Cerebellar nuclear complex (tissue), 1 donor: ENCODE measurements at places on chromosomes 7 and 10.

DNA sequence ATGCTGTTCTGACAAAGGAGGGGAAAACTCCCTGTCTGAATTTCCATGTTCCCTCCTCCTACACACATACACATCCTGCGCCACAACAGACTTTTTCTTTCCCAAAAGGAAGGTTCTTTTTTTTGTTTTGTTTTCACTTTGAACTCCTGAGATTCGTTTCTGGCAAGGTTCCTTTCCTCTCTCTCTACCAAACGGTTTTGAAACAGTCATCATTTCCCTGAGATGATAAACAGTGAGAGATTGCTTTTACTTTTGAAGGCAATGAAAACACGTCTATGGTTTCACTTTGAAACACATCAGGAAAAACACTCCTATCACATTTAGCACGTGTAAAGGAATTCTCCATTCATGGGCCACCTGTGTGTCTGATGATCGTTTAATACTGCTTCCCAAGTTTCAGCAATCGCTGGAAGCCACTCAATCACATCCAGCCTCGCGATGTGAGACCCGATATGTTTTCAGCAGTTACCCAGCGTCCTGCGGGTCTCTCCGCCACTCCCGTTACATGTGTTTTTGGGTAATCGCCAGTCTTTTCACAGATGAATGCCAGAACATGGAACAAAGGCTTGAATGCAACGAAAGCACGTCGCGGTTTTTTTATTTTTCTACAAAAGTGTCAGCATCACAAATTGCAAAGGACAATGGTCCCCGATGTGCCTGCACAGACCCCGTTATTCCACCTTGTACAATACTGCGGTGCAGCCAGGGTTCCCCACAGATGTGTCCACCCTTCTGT lies 62.8 kb upstream of the CUX1 start:
- DNase-seq: no peak

DNA sequence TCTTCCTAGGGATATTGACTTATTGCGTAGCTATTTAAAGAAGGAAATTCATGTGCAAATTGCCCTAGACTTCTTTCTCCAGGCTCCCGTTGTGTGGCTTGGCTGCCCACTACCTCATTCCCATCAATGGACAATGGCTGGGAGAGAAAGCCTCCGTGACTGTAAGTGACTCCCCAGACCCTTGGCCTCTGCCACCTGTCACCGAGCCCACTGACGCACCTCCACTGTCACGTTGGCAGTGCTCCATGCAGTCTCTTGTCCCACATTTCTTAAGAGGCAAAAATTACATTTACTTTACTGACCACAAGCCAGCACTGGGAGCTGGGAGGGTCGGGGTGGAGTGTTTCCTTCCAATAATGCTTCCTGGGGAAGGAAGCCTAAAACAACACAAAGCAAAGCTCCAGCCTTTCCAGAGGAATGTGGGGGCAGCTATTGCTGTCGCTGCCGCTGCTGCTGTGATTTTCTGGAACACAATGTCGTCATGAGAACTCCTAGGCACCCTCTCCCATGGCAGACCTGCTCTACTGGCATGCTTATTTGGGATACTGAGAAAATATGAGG lies 89.7 kb upstream of the STEAP1B start:
- DNase-seq: no peak

DNA sequence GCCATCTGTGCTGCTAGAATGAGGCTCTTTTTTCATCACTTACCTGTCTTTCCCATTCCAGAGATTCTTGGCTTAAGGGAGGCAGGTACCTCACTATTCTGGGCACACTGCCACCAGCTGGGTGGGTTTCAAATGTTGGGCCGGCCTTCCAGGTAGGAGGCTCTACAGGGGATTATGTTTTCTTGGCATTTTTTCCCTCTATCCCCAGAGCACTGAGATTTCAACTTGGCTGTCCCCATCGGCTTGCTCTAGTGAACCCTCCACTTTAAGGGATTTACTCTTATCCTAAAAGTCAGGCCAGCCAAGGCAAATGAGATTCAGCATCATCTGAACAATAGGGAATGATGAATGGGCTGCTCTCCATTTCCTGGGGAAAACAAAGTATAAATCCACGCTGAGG lies 710.1 kb upstream of the CELF2 start:
- no peak for DNase-seq

GRCh38 chr7:35035511-35035961 lies 1.7 kb downstream of the DPY19L1 start:
- DNase-seq: peak; percentile 23

DNA sequence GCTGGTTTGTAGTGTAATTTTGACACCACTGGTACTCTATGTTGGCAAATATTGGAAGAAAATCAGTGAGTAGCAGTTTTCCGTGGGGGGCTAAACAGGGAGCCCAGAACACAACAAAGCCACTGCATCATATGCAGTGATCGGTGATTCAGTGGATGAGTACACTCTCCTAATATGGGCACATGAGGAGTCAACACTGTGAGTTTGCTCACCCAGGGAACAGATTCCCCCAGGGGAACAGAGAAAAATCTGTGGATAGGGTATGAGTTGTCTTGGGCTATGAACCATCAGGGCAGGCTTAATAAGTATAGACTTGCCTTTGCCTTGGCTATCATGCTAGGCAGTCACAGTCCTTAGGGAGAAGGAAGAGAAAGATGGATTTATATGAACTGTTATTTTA lies 227.7 kb upstream of the SEMA3E start:
- no peak for DNase-seq

DNA sequence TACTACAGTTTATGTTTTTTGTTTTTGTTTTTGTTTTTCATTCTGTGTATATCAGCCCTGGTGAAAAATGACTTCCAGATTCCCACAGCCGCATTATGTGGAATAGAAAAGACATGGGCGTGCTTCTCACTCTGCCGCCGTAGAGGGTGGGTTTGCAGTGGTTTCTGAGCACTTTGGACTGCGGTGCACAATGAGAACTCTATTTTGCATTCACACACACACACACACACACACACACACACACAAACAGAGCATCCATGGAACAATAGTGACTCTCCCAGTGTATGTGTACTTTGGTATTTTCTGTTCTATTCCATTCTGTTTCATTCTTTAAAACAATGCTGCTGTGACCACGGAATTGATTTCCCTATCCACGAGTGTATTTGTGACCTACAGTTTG lies 657.3 kb upstream of the FOXK1 start:
- DNase-seq: no peak

- no peak for DNase-seq
These were observed 137.3 kb downstream of the TCERG1L start for GRCh38 chr10:131174211-131174565.

- no peak for DNase-seq
These were observed 73.7 kb upstream of the CAPZA2 start for GRCh38 chr7:116788572-116789197.

GRCh38 chr10:33306701-33307519 lies 27.6 kb downstream of the NRP1 start:
- no peak for DNase-seq

DNA sequence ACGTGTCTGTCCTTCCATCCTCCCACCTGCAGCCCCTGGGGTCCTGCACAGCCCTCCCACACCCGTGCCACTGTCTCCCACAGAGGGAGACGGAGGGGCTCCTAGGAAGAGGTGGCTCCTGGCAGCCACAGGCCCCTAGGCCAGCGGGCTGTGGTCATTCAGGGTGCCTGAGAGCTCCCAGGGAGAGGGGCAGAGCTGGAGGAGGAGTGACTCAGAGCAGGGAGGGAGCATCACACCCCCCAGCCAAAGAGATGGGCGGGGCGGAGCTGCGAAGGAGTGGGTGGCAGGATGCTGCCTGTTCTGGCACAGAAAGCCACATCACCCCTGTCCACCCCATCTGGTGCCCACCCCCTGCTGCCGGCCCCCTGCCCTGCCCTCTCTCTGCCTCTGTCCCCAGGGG lies 50.5 kb downstream of the STK32C start:
- DNase-seq: no peak

DNA sequence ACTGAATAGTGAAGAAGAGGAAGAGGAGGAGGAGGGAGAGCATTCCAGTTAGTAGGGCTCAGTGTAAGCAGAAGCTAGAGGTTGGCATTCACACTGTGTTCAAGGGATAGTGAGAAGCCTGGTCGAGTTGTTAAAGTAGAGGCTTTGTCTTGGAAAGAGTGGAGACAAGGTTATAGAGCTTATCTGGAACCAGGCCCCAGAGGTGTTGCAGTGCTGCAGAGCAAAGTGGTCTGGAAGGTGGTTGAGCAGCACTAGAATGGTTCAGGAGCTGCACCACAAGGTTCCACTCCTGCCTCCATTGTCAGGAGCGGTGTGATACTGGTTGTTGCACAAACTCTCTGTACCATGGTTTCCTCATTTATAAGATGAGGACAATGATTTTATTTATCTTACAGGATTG lies 8.8 kb upstream of the PCGF5 start:
- DNase-seq: no peak

DNA sequence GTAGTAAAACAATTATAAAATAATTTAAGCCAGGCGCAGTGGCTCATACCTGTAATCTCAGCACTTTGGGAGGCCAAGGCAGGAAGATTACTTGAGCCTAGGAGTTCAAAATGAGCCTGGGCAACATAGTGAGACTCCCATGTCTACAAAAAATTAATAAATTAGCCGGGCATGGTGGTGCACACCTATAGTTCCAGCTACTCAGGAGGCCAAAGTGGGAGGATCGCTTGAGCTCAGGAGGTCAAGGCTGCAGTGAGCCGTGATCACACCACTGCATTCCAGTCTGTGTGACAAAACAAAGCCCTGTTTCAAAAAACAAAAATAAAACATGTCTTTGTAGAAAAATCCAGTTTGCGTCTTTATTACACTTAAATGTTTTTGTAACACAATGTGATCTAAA lies 141.9 kb upstream of the KAT6B start:
- DNase-seq: no peak

DNA sequence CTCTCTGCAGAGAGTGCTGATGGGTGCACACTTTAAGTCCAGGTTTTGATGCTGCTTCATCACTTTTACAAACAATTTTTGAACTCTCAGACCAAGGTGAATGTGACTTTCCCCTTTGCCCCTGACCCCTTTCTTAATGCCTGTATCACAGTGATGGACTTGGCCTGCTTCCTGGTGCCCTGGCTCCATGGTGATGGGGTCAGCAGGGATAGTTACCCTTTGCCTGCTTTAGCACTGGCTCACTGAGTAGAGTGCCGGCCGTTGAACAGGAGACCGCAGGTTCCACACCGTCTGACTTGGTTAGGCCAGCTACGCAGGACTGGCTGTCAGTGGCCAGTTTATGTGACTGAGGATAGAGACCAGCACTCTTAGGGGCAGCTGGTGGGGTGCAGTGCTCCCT lies 40.1 kb downstream of the LRGUK start:
- no peak for DNase-seq

- peak; percentile 45 for DNase-seq
These were observed 114.9 kb downstream of the TRRAP start for GRCh38 chr7:98993024-98993897.

GRCh38 chr7:36312915-36313334 lies 76.7 kb upstream of the ANLN start:
- DNase-seq: no peak

GRCh38 chr10:20185116-20185515 lies 368.9 kb downstream of the PLXDC2 start:
- no peak for DNase-seq

- DNase-seq: no peak
These were observed 48.8 kb upstream of the SLC35B4 start for GRCh38 chr7:134365341-134366054.

DNA sequence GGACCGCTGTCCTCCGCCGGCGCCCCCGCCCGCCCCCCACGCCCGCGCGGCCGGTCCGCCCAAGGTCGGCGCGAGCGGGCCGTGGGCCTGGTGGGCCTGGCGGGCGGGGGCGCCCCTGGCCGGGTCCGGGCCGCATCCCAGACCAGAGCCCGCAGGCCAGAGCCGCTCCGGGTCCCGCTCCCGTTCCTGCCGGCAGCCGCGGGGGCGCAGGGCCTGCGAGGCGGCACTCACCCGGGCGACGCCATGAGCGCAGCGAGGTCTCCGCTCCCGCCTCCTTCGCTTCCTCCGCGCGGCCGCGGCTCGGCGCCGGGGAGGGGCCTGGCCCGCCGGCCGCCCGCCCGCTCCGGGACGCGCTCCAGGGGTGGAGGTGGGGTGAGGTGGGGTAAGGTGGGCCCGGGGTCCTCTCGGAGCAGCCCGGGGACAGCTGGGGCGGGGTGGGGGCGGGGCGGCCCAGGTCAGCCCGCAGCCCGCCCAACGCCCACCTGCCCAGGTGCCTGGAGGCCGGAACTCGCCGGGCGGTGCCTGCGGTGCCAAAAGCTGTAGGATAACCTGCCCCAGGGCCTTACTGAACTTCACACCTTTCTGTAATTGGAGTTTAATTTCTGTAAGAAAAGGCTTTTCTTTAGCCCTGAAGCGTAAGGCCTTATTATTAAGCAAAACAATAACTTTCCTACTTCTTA lies at the start of gene URGCP:
Gene URGCP, minus strand, starts transcription at position 266 of the 680 bp plus-strand sequence. Its CDS starts 21 bp downstream, at position 245.
- no peak for DNase-seq

- no peak for DNase-seq
These were observed 680.8 kb downstream of the LRMDA start for GRCh38 chr10:76111986-76112825.

- DNase-seq: no peak
These were observed 1.5 kb upstream of the GRID1 start for GRCh38 chr10:86368046-86368445.

GRCh38 chr10:108789336-108789735 lies 1134.0 kb downstream of the XPNPEP1 start:
- no peak for DNase-seq

- no peak for DNase-seq
These were observed 39.0 kb downstream of the LRRC17 start for GRCh38 chr7:102951839-102952238.

DNA sequence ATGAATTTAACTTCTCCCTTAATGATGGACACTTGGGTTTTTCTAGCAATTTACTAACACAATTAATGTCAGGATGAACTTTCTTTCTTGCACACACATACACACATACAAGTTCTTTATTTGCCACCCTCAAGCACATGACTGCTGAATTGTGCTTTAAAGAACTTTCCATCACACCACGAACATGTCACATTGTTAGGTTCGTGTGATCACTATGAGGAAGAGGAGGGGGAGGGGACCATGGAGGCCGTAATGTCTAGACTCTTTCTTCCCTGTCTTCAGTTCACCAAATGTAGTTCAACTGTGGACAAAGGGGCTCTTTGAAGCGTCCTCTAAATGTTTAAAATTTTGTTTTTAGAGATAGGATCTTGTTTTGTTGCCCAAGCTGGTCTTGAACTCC lies 31.0 kb downstream of the NUP42 start:
- no peak for DNase-seq

DNA sequence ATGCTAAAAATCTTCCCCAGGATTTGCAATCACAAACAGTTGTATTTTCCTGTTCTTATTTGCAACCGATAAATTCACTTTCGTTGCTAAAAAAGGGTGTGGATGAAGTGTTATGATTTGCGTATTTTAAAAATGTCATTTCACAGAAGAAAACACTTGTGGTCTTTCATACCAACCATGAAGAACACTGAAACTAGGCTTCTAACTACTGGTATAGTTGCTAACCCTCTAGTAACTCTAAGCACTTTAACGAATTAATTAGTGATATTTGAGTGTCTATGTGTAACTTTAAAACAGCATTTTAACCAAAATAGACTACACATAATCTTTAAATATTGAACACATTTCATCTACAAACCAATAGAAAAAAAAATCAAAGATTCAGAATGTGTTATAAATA lies 188.1 kb upstream of the PTN start:
- no peak for DNase-seq
